ENCODE measurements at places on chromosomes 3 and 15.

DNA sequence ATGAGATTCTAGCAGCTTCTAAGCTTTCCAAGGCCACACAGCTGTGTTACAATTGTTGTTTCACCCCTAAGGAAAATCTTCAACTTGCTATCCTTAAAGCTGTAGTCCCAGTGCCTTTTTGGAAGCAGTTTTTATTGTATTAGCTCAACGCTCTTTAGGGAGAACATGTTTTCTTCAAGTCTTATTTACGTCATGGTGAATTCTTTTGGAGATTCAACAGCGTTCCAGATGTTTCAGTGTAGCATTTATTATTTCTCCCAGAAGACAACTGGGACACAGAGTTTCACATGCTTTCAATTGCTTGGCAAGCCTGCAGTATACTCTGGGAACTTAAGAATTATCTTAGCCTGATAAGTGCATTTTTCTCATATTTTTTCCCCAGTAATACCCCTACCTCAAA, 888.3 kb downstream of the PLOD2 start:
- peak; percentile 43 for DNase-seq

GRCh38 chr3:26591926-26592325, 30.6 kb upstream of the LRRC3B start:
- DNase-seq: no peak

GRCh38 chr3:194369522-194370279, at the start of gene LRRC15:
Gene LRRC15 (minus strand): TSS chr3:194369743. CDS start chr3:194361043, 8,700 bp downstream.
- DNase-seq: peak; percentile 58

DNA sequence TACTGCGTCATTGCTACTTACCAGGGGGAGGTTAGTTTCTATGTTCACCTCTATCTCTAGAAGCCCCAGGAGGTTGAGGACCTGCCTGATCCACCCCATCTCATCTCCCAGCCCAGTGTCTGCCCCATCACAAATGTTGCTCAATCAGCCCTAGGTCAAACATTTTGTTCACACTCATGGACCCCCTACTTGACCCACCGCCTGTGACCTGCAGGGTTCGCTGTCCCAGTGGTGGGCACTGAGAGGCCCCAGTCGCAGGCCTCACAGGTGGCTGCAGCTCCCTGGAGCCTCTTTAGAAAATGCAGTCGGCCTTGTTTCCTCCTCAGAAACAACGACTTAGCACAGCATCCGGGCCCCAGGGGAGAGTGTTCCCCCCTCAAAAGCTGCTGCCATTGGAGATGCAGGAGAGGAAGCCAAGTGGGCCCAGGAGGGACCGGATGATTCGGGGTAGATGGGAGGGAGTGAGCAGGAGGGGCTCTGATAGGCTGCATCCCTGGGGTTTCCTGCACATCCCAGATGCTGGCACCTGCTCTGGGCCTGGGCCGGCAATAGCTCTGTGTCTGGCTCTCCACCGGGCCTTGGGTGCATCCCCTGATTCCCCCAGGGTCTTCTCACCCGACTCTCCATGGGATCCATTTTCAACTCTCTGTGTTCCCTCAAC, 18.4 kb upstream of the INSYN1 start:
- no peak for DNase-seq

DNA sequence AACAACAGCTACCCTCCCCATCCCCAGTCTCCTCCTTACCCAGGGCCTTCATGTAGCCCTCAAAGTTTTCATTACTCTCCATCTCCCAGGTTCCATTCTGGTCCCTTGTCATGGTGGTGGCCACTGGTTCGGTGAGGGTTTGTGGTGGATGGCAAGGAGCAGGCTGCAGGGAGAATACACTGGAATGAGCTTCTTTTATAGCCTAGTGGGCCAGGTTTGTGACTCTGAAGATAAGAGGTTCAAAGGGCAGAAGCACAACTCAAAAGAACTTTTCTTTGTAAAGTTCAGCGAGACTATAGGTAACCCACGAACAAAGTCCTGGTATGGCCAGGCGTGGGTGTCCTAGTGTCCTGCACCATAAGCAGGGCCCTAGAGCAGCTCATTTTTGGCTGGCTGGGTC, at the start of gene RBP2:
Gene RBP2, minus strand, starts transcription at position 169 of the 400 bp plus-strand sequence. Its CDS starts 57 bp downstream, at position 112.
- no peak for DNase-seq

GRCh38 chr15:91872356-91873137, 19.0 kb downstream of the SLCO3A1 start:
- DNase-seq: no peak

DNA sequence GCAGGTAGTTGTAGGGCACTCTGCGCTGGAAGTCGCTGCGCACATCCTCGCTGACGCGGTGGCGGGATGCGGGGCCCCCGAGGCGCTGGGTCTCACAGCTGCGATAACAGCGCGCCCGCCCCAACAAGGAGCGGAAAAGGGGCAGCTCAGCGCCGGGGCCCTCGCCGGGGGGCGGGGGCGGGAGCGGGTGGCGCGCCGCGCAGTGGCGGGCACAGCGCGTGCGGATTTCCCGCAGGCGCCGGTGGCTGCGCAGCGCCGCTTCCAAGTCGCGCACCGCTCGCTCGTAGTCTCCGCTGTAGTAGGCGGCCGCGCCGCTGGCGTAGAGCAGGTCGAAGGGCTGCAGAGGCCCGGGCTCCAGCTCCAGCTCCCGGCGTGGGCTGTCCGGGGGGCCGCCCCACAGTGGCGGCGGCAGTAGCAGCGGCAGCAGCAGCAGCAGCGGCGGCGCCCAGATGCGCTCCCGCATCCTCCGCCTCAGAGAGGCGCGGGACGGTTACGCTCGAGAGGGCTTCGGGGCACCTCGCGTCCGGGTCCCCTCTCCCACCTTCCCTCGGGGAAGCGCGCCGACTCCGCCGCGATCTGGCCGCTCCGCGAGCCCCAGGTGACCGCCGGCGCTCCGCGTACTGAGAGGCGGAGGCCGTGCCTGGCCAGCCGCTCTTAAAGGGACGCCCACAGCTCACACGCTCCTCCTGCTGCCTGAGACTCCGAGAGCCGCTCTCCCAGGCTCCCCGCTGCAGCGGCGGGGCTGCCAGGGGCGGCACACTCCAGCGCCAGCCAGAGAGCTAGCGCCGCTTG, at the start of gene P3H2:
Gene P3H2, minus strand, starts transcription at position 629 of the 792 bp plus-strand sequence. Its CDS starts 166 bp downstream, at position 463.
- DNase-seq: peak; percentile 93

Measured in fibroblast of skin of right quadriceps (primary cell).